ENCODE measurements at places on chromosomes 11 and 22.

- no peak for DNase-seq
These were observed 56.1 kb downstream of the IGLL5 start for GRCh38 chr22:22943521-22944267.

DNA sequence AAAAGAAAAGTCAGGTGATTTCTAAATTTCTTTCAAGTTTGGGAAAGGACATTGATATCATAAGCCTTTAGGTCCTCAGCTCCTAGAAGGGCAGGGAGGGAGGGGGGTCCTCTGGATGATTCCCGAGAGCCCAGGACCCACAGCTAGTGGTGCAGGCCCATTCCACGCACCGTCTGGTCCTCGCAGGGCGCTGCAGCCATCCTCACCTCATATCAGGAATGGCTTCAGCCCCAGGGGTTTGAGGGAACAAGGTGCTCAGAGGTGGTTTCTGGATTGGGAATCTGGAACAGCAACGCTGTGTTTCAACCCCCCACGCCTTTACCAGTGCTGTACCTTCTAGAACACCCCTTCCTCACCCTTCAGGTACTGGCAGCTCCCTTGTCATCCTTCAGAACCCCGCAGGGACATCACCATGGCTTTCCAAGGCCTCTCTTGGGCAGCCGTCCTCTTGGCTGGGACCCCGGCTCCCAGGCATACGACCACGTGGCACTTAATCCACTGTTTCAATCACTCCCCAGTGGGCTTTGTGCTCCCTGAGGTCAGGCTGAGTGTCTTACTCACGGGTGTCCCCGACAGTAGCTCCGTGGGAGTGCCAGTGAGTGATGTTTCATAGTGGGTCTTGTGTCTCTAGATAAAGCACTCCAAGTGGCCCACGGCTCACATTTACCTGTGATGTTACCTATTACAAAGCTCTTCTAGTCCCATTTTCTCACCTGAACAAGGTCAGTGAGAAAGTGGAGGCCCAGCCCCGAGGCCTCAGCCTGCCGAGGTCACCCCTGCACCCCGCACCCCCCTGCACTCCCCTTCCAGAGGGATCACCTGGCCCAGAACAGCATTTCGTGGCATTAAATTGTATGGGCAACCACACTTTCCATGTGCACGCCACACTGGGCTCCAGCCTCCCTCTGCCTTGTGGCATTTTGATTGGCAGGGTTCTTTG, 93.9 kb downstream of the MORC2 start:
- no peak for DNase-seq

DNA sequence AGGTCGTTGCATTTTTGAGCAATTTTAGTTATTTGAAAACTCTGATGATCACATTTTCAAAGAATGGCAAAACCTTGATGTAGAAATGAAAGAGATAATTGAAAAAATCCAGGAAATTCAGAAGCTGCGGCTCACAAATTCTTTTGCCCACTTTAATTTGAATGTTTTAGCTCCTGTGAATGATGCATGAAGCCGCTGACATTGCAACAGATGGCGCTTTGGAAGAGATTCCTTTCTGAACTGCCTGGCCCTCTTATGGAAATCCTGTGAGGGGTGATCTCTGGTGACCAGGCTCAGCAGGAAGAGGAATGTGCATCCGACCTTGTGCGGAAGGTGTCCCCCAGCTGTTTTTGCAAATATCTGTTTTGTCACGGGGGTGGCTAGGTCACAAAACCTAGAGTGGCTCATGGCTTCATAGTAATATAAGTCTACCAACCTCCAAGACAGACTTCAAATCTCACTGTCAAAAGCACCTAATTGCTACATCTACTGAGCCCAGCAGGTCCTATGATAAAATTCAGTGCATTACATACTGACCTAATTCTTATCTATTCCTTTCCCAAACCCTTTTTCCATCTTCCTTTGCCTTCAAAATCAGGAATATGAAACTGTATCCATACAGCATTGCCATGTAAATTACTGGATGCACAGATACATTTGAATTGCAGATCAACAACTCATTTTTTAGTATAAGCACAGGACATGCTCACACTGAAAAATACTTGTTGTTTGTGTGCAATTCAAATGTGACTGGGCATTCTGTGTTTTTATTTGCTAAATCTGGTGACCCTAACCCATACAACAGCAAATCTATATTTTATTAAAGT, 412.7 kb downstream of the ETS1 start:
- DNase-seq: peak; percentile 0

GRCh38 chr11:69878927-69879728, 59.9 kb upstream of the FGF3 start:
- no peak for DNase-seq

- DNase-seq: no peak
These were observed 6.2 kb upstream of the YPEL1 start for GRCh38 chr22:21741790-21742189.

DNA sequence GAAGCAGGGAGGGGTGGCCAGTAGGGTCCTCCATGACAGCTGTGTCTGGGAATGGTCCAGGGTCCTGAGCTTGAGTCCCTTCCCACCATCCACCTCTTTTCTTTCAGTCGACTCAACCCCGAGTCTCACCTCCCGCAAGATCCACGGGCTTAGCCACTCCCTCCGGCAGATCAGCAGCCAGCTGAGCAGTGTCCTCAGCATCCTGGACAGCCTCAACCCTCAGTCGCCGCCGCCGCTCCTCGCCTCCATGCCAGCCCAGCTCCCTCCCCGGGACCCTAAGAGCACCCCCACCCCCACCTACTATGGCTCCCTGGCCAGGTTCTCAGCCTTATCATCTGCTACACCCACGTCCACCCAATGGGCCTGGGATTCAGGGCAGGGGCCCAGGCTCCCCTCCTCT, 81.9 kb downstream of the CEP164 start:
- no peak for DNase-seq

DNA sequence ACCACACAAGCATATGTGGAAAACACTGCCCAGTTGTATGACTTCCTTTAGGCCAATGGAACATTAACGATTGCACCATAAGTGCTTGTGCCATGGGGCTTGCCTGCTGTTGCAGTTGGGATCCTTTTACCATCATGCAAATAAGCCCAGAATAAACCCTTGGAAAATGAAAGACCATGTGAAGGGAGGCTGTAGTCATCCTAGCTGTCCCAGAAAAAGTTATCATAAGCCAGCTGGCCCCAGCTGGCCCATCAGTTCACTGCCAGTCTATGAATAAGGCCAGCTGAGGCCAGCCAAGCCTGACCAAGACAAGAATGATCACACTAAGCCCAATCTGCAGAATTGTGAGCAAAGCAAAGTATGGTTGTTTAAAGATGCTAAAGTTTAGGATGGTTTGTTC, 253.9 kb upstream of the ARHGAP20 start:
- no peak for DNase-seq

DNA sequence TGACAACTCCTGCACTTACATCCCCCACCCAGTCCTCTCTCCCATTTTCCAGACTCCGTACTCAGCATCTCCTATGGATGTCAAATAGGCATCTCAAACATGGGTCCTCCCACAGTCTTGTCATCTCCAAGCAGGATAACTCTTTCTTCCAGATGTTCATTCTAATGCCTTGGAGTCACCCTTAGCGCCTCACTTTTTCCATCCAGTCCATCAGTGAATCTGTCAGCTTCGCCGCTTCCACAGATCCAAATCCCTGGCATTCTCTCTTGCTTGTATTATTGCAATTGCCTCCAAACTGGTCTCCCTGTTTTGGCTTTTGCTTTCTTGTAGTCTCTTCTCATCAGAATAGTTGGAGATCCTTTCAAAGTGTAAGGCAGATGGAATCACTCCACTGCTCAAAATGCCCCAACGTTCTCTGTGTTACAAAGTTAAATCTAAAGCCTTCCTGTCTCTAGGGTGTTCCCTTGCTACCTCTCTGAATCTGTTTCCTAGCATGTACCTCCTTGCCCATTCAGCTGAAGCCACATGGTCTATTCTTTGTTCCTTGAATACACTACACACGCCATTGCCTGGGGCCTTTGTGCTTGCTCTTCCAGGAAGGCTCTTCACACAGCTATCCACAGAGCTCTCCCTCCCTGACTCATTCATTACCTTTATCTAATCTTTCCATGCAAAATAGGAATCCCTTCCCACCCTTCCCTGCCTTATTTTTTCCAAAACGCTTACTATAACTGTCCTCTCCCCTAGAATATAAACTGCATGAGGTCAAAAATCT, 64.8 kb downstream of the UBASH3B start:
- DNase-seq: no peak

DNA sequence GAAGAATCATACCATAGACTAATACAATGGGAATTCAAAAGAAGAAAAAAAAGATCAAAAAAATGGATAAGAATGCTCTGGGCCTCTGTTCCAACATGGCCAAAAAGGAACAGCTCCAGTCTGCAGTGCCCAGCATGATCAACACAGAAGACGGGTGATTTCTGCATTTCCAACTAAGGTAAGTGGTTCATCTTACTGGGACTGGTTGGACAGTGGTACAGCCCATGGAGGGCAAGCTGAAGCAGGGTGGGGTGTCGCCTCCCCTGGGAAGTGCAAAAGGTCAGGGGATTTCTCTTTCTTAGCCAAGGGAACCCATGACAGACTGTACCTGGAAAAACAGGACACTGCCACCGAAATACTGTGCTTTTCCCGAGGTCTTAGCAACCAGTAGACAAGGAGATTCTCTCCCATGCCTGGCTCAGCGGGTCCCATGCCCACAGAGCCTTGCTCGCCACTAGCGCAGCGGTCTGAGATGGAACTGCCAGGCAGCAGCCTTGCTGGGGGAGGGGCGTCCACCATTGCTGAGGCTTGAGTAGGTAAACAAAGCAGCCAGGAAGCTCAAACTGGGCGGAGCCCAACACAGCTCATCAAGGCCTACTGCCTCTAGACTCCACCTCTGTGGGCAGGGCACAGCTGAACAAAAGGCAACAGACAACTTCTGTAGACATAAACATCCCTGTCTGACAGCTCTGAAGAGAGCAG, 428.4 kb downstream of the MN1 start:
- DNase-seq: no peak

- DNase-seq: no peak
These were observed 5.2 kb downstream of the TMEM138 start for GRCh38 chr11:61367406-61367805.

- DNase-seq: no peak
These were observed 47.5 kb downstream of the NCAPD3 start for GRCh38 chr11:134176284-134176683.

- no peak for DNase-seq
These were observed 57.9 kb downstream of the PANX1 start for GRCh38 chr11:94186342-94187203.

DNA sequence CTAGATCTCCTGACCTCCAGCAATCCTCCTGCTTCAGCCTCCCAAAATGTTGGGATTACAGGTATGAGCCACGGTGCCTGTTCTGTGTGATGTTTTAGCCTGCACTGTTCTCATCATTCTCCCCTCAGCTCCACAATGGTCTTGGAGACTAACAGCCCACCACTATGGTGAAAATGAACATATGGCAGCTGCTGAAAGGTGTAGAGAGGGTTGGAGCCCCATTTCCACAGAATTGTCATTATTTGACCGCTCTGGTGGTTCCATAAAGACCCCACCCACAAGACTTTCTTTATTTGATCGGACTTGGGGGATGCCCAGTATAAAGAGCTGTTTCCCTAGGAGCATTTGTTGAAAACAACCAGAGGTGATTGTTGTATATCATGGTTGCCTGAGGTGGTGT, 67.9 kb upstream of the SEPTIN5 start:
- DNase-seq: no peak

- no peak for DNase-seq
These were observed 700 bp downstream of the FAM180B start for GRCh38 chr11:47587039-47587716.

GRCh38 chr11:63023222-63023814, 7.7 kb upstream of the SLC22A8 start:
- no peak for DNase-seq

GRCh38 chr11:75845324-75845723, 30.3 kb downstream of the UVRAG start:
- DNase-seq: no peak

GRCh38 chr11:123509737-123510578, 79.9 kb downstream of the GRAMD1B start:
- DNase-seq: peak; percentile 73

GRCh38 chr11:96074551-96075310, 150.8 kb upstream of the MTMR2 start:
- no peak for DNase-seq

DNA sequence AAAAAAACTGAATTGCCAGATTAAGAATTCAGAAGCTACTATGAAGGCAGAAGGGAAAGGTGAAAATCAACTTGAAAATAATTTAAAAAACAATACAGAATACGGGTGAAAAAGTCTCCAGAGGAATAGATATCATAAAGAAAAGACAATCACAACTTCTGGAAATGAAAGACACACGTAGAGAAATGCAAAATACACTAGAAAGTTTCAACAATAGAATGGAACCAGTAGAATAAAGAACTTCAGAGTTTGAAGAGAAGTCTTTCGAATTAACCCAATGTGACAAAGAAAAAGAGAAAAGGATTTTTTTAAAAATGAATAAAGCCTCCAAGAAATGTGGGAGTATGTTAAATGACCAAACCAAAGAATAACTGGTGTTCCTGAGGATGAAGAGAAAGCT, 263.8 kb upstream of the FAT3 start:
- no peak for DNase-seq

- DNase-seq: no peak
These were observed 2.5 kb downstream of the CDC42EP2 start for GRCh38 chr11:65317025-65317786.

DNA sequence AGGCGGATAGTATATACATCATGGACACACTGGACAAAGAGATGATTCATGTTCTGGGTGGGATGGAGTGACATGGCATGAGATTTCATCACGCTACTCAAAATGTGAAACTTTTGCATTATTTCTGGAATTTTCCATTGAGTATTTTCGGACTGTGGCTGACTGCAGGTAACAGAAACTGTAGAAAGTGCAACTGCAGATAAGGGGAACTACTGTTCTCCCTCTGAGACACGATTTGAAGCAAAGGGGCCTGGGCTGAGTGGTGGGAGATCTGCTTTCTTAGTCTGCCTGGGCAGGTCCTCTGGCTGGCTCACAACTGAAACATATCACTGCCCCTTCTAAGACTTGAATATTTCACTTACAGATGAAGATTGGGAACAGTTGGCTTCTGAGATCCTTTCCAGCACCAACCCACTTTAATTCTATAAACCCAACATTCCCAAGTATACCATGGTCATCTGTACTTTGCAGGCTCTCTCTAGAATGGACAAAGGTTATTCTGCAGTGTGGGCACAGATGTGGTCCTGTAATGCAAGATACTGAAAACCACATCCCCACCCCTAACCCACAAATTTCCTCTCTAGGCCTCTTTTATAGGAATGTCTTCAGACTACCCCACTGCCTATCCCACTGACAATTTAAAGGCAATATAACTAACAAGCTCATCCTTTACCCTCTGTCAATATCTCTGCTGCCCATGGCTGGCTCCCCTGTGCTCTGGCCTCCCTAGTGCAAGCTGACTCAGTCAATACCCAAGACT, 121.1 kb downstream of the KCNC1 start:
- DNase-seq: no peak

- DNase-seq: no peak
These were observed 1.3 kb upstream of the NDUFV1 start for GRCh38 chr11:67605231-67606011.

DNA sequence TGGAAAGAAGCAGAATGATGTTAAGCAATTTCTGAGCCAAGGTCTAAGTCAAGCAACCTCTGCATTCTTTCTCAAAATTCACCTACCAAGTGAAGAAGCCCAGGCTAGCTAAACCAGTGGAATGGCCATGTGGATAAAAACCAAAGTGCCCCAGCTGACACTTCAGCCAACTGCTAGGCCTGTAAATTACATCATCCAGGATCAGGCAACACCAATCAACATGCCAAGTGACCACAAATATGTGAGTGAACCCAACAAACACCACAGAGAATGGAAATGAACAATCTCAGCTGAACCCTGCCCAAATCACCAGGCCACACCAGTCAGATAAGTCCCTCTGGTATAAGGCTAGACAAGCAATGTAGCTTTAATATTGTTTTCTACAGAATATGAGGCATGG, 25.1 kb upstream of the FJX1 start:
- no peak for DNase-seq
